Activated naive CD4-positive, alpha-beta T cell (primary cell): ENCODE measurements at places on chromosomes 16 and 17.

GRCh38 chr17:39352511-39352910, 48.9 kb downstream of the FBXL20 start:
- no peak for DNase-seq

- no peak for DNase-seq
Observed at GRCh38 chr17:70144260-70144846, 25.0 kb upstream of the KCNJ2 start.

DNA sequence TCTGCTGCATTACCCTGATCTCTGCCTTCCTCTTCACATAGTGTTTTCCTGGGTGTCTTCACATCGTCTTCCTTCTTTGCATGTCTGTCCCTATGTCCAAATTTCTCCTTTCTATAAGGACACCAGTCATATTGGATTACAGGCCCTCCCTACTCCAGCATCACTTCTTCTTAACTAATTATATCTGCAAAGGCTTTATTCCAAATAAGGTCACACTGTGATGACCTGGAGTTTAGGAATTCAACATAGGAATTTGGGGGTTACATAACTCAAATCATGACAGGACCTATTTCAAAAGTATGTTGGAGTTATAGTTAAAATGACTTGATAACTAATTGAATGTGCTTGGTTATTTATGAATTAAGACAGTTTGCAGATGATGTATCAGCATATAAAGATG, 490.5 kb upstream of the ERCC4 start:
- no peak for DNase-seq

DNA sequence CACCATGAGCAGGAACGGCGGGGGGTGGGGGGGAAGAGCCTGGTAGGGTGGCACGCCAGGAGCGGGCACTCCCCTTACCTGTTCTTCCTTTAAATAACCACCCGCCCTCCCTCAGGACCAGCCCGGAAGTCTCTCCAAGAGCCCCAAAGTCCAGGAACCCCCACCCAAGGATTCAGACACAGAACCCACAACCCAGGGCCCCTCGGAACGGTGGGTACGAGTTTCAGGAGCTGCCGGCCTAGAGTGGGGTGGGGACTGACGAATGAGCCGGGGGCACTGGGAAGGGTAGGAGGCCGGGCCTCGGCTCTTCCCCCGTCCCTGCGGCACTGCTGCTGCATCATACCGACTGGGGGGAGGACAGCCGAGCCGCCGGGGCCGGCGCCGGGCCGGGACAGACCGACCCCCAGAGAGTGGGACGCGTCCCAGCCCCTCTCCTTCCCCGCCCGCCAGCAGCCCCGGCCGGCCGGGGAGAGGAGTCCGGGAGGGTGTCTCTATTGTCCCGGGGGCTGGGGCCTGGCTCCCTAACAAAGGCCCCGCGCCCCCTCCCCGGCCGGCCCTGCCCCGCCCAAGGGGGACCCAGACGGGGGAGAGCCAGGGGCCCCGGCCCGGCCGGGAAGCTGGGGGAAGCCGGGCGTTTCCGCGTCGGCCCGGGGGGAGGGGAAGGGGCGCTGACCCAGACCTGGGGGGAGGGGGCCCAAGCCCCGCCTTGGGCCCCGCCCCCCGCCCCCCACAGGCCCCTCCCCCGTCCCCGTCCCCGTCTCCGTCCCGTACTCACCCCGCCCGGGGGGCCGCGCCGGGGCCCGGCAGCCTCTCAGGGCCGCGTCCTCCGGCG, 747 bp downstream of the ATXN7L3 start:
- peak; percentile 63 for DNase-seq

DNA sequence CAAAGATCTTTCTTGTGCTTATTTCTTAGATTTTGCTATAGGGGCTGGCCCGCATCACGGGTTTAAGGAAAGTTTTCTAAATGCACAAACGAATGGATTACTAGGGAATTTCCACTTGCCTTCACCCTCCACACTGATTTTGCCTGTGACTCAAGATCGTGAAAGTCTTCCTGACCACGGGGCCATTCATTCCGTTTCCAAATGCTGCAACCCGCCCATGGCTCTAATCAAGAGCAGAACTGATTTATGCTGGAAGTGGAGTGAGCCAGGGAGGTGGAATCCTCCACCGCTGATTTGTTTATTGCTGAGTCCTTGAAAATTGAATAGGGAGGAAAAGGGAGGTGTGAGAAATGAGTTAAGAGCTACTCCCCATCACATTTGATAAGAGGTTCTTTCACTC, 52.4 kb downstream of the CA10 start:
- DNase-seq: no peak

GRCh38 chr16:17357307-17358062, 113.3 kb downstream of the XYLT1 start:
- DNase-seq: no peak

DNA sequence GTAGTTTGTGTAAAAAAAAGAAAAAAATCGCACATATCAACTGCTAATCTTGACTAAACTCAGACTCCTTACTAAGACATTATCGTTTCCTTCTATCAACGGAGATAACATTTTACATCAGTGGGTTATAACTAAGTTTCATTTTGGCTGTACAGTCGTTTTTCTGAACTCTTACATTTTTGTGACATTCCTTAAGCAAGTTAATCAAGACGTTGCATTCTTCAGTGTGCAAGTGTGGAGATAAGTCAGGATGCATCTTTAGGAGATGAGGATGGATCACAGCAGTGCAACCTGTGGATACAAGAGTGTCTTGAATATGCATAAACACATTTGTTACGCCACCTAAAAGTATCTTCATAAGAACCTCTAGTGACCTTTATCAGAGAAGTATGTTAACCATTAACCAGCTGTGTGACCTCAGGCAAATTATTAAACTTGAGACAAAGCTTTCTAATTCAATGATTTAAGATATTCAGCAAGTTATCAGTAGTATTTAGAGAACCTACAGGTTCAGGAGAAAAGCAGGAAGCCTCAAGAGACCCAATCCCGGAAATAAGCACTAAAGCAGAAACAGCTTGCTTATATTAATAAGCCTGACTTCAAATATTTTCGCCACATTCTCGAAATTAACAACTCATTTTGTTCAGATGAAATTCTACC, 9.4 kb downstream of the CMC2 start:
- DNase-seq: no peak

GRCh38 chr17:80349151-80349651, 65.8 kb upstream of the ENDOV start:
- no peak for DNase-seq

- DNase-seq: no peak
Observed at GRCh38 chr16:49564496-49565229, 191.1 kb downstream of the C16orf78 start.

- DNase-seq: no peak
Observed at GRCh38 chr17:66468241-66469087, 166.1 kb downstream of the PRKCA start.

- DNase-seq: no peak
Observed at GRCh38 chr17:80816241-80817103, 175.2 kb upstream of the CHMP6 start.

- peak; percentile 34 for DNase-seq
Observed at GRCh38 chr17:76623271-76624146, 20.0 kb downstream of the ST6GALNAC1 start.

DNA sequence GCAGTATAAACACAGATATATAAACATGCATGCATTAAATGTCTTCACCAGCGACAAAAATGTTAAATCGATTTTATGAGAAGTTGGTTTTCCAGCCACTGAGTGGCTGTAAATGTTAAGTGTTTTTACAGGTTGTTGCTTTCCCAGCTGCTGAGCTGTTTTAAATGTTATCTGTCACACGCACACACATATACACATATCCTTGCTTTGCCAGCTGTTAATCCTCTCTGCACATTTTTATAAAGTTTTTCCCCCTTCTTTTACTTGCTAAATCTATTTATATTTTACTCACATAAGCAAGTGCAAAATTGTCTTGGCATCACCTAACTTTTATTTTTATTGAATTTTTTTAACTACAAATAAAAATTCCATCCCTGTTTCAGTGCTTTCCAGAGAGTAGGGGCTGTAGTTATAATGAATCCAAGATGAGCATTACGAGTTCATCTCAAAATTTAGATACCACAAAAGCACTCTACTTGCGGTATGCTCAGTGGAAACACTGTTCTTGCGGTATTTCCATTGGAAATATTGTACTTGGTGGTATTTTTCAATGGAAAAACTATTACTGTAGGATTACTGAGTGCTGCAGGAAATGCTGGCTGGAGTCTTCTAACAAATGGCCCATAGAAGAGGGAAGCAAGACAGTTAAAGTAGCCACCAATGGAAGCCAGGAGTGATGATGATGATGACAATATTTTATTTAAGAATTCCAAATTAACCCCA, 124.9 kb upstream of the KCNJ16 start:
- DNase-seq: no peak

- no peak for DNase-seq
Observed at GRCh38 chr16:76854234-76854633, 336.8 kb upstream of the MON1B start.

- DNase-seq: no peak
Observed at GRCh38 chr16:85963753-85964285, 64.9 kb downstream of the IRF8 start.

DNA sequence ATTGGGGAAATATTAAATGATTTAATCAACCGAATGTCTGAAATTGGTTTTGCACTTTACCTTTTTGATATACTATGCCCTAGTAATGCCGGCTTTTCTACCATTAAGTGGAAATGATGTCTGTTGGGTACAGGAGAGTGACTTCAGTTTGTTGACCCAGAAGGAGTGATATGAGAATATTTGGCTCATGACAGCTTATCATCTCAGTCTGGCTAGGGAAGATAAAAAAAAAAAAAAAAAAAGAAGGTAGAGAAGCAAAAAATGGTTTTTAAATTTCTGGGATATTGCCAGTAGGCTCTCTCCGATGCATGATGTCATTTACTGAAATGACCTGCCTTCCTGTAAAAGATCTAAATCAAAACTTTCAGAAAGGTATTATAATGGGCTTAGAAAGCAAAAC, 69.0 kb downstream of the CNTNAP4 start:
- no peak for DNase-seq

DNA sequence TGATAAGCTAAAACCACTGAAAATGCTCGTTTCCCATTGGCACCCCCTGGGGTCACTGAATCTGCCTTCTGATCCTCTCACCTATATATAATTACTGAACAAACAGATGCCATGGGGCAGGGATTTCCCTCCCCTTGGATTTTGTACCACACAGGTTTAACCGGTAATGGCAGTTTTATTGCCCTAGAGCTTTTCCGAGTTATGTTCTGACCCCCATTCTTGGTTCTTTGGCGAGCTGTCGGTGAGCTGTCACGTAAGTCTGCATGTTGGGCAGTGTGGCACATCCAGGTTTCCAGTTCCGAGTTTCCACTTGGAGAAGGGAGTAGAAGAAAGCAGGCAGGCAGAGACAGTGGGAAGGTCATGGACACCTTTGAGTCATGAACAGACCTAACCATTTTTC, 7.1 kb downstream of the TMEM97 start:
- no peak for DNase-seq

DNA sequence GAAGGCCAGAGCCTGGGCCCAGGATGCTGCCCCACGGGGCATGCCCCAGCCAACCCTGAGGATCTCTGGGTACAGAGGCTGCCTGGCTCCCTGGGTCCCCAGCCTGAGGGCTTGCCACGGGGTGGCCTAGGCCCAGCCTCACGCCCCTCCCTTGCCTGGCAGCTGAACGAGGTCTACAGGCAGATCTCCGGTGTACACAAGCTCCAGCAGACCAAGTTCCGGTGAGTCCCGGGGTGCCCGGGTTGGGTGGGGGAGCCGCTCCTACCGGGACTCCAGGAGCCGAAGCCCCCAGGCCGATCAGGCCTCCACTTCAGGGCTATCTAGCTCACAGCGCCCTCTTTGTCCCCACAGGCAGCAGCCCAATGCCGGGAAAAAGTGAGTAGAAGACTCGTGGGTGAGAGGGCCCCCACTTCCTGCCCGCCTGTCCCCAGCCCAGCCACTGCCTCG, 19.4 kb downstream of the ITGB4 start:
- no peak for DNase-seq

- no peak for DNase-seq
Observed at GRCh38 chr16:57574646-57575467, 32.4 kb downstream of the ADGRG5 start.

DNA sequence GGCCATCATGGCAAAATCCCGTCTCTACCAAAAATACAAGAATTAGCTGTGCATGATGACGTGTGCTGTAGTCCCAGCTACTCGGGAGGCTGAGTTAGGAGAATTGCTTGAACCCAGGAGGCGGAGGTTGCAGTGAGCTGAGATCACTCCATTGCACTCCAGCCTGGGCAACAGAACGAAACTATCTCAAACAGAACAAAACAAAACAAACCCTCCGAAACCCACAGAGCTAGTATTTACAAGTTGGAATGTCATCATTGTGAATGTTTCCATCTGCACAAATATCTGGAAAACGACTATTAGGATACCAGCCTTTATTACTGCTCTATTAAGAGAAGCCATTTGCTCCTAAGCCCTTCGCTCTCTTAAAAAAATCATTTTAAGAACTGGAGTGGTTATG, 26.0 kb downstream of the SMARCE1 start:
- DNase-seq: no peak

DNA sequence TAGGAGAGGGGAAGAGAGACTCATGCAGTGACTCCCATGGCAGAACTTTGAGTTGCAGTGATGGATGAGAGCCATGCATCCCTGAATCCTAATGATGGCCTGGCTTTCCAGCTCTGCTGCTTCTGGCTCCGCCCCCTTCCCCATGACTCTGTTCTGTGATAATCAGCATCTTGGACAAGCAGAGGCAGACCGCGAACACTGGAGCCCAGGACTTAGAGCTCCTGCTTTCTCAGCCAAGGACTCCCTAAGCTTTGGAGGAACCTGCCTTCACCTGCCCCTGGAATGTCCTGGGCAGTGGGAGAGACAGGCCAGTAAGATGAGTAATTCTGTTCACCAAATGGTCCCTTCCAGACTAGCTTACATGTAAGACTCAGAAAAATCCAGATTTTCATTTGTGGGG, 12.5 kb downstream of the CCDC92B start:
- DNase-seq: no peak

GRCh38 chr17:36877771-36878170, 59.5 kb upstream of the LHX1 start:
- DNase-seq: no peak

GRCh38 chr17:31823014-31823413, 36.0 kb downstream of the COPRS start:
- DNase-seq: no peak
